Stimulated activated CD4-positive, alpha-beta T cell treated with anti-CD3 and anti-CD28 coated beads, TNF-alpha, amount 100 ng/mL, for 1 hour (primary cell): ENCODE measurements at places on chromosomes 13 and 19.

GRCh38 chr13:77000475-77000874 is 8.6 kb downstream of the CLN5 start:
- DNase-seq, result no peak

- DNase-seq, result no peak
Measured at GRCh38 chr13:33195693-33196464, 89.7 kb downstream of the STARD13 start.

DNA sequence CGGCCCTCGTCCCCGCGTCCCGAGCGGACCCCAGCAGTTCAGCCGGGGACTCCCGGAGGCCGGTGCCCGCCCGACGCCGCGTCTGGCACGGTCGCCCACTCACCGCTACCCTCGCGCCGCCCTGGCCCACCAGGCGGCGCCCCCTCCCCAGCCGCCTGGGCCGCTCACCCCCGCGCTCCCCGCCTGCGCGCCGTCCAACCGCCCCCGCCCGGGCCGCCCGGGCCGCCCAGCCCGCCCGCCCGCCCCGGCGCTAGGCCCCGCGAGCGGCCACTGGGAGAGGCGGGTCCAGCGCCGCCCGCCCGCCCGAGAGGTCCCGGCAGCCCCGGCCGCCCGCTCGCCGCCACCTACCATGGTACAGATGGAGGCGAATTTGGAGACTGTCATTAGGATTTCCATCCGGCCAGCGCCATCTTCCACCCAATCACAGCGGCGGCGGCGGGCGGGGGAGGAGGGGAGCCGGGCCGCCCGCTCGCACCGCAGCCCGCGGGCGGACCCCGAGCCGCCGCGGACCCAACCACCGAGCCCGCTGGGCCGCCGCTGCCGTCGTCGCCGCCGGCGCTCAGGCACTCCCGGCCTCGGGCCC is at the start of gene USP12:
TSS of gene USP12 (minus strand) at position 568 of the 583 bp plus-strand sequence. CDS start at position 396, 172 bp downstream.
- DNase-seq, result no peak

DNA sequence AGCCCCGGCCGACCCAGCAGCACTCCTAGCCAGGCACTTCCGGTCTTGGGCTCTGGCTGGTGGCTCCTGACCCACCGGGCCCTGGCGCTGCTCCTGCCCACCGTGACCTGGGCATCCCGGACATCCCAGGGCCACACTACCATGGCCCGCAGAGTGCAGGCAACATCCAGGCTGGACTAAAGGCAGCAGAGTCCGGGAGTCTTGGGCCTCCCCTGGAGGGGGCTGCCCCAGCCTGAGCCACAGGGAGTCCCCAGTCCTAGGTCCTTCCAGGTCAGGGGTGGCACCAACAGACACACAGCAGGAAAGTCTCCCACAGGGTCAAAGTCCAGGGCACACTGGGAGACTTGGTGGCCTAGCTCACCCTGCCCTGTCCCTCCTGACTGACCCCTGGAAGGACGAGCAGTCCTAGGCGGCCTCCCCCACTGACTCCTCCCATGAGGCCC is 10.8 kb downstream of the LSM4 start:
- DNase-seq, result no peak

GRCh38 chr19:328025-328505 is 16.5 kb downstream of the MIER2 start:
- no peak for DNase-seq

- no peak for DNase-seq
Measured at GRCh38 chr19:49073514-49074378, 1.2 kb upstream of the KCNA7 start.

DNA sequence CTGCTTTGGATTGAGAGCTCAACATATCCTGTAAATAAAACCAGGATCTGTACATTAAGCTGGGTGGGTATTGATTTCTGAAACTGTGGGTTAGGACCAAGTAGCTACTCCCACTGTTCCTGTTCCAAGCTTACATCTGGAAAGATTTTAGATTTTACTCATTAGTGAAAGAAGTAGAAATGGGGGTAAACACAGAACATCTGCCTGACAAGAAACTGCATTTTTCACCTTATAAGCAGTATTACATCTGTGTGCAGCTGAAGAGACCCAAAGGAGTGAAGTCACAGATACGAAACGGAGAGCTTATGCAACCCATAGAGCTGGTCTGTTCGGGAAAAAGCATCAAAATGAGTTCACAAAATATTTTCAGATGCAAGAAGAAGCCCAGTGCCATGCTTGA is 235.2 kb downstream of the SLITRK5 start:
- DNase-seq, result no peak

- DNase-seq, result no peak
Measured at GRCh38 chr13:106468207-106468606, 67.3 kb downstream of the EFNB2 start.

DNA sequence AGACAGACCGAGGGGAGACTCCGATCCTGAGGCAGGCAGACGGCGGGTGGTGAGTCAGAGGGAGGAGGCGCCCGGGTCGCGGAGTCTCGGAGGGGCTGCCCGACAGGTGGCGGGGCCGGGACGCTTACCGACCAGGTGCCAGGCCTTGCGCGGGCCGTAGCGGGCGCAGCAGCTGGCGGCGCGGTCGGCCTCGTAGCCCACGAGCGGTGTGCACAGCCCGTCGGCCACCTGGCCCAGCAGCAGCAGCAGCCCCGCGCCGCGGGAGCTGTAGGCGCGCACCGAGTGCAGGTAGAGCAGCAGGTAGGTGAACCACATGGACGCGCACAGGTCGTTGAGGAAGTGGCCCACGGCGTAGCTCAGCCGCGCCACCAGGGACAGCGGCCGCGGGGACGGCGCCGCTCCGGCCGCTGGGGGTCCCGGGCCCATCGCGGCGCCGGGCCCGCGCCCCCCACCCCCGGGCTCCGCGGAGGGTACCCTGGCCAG is 367 bp downstream of the MFSD12 start:
- DNase-seq, result peak; percentile 35

DNA sequence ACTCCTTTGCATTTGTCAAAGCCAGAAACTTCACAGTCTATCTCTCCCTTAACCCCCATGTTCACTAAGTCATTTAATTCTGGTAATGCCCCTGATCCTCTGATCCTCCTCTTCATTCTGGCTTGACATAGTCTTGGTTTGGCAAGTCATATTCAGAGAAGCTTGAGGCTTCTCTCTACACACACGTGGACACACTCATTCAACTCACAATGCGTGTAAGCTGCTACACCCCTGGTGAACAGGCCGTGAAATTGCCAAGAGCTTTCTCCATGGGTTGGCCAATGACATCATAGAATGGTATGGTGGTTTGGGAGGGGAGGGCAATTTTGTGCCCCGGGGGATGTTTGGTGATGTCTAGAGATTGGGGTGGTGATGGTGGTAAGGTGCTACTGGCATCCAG is 47.9 kb upstream of the FLT1 start:
- DNase-seq, result no peak

GRCh38 chr19:3945838-3946237 is 13.0 kb downstream of the NMRK2 start:
- no peak for DNase-seq
